Stimulated activated CD8-positive, alpha-beta memory T cell treated with anti-CD3 and anti-CD28 coated beads, Interleukin-7, amount 100 ng/mL, for 1 hour (primary cell): ENCODE measurements at places on chromosomes 6 and 20.

GRCh38 chr20:47800623-47801022, 15.3 kb upstream of the SULF2 start:
- DNase-seq, result no peak

- DNase-seq, result no peak
Observed at GRCh38 chr20:57051096-57051495, 215.3 kb downstream of the BMP7 start.

DNA sequence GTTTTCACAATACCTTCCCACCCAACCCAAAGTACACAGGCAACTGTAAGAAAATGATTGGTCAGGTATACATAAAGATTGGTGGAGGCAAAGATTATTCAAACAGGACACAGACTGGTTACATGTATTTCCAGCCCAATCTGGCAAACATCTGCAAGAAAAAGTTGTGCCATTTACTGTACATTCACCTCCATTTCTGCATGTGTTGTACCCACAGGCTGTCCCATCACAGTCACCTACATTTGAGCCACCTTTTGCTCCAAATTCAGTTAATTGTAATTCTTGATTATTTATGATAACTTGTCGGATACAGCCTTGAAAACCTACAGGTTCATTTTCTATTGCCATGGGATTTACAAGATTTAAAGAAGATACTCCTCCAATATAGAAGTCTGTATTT, 85.6 kb downstream of the PHF3 start:
- no peak for DNase-seq

DNA sequence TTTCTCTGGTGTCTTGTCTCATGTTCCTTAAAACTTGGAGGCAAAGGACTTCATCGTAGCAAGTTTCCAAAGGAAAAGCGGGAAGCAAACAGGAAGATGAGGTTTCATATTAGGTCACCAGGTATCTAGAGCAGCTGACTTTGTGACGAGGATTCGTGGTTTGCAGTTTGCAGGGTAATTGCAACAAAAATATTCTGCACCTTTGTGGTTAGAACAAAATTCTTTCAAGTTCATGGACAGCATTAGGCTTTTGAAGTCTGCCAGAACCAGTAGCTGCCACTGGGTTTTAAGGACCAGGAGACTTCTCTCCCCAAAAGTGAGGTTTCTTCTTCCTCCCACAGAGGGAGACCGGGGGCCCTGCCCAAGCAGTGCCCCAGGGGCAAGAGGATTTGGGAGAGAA, 63.4 kb downstream of the RPP40 start:
- no peak for DNase-seq

DNA sequence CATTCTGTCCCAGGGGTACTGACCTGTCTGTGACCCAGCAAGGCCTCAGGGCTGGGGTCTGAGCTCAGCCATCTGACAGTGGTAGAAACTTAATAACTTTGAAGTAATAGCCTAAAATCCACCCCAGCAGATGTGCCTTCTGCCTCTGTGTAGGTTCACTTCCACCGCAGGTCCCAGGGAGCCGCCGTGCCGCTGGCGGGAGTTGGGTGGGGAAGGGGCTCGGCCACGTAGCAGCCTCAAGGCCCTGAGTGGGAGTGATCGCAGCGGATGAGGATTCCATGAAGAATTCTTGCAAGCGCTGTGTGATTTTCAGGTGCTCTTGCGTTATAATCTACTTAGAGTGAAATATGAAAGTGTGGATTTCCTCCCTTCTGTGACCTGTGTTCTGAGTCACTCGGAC, 163.7 kb downstream of the DTNBP1 start:
- no peak for DNase-seq
